Cortex of kidney (tissue), 1 donor: ENCODE measurements at places on chromosomes 16 and 17.

DNA sequence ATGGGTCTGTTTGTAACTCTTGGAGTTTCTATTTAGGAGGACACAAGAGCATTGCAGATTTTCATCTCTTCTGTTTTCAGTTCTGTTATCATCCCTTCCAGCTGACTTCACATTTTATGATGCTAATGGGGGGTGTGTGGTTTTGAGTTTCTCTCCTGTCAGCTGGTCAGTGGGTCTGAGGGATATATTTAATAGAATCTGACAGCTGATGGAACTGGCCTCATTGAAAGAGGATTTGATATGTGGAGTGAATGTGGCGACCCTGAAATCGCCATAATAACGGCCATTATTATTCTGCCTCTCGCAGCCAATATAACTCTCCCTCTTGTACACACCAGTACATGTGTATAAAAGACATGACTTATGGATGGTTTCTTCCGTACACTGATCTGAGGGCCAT lies 128.1 kb downstream of the SALL1 start:
- no peak for DNase-seq

- no peak for DNase-seq
These were observed 585.1 kb upstream of the CDH5 start for GRCh38 chr16:65781363-65781762.

DNA sequence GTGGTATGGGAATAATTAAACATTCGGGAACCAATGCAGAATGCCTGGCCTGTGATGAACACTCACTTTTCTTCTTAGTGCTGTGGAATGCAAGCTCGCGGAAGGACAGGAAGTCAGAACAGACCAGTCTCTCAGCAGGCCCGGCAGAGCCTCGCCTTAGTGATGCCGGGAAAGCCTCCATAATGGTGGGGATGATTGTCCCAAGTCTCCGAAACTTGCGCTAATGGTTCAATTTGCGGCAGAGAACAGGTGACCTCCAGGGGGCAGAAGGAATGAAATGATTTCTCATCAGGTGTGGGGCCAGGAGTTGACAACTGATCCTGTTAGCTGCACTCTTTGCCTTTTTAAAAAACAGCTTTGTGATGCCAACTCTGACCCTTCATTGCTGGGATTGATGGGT lies 170.6 kb downstream of the GSG1L start:
- DNase-seq: no peak

- no peak for DNase-seq
These were observed 1.7 kb upstream of the ANKRD13B start for GRCh38 chr17:29591146-29591736.

DNA sequence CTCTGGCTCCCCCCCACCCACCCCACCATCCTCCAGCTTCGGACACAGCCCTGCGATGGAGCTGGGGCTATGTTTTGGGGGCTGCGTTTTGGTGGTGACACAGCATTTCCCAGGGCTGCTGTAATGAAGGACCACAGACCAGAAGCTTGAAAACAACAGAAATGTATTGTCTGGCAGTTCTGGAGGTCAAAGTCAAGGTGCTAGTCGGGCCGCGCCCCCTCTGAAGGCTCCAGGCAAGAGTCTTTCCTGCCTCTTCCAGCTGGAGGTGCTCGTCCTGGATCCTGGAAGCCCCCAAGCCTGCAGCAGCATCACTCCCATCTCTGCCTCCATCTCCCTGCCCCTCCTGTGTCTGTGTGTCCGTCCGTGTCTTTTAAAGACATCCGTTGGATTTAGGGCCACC lies 50.8 kb downstream of the TBC1D16 start:
- DNase-seq: no peak

DNA sequence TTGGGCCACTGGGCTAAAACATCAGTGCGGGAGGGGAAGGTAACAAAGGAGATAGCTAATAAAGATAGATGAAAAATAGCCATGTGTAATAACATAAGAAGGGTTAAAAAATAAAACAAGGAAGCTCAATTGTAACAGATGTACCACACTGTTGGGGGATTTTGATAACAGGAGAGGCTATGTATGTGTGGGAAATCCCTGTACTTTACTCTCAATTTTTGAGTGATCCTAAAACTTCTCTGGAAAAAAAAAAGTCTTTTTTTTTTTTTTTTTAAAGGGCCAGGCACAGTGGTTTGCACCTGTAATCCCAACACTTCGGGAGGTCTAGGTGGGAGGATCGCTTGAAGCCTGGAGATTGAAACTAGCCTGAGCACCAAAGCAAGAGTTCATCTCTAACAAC lies 1.9 kb upstream of the MMD start:
- no peak for DNase-seq

DNA sequence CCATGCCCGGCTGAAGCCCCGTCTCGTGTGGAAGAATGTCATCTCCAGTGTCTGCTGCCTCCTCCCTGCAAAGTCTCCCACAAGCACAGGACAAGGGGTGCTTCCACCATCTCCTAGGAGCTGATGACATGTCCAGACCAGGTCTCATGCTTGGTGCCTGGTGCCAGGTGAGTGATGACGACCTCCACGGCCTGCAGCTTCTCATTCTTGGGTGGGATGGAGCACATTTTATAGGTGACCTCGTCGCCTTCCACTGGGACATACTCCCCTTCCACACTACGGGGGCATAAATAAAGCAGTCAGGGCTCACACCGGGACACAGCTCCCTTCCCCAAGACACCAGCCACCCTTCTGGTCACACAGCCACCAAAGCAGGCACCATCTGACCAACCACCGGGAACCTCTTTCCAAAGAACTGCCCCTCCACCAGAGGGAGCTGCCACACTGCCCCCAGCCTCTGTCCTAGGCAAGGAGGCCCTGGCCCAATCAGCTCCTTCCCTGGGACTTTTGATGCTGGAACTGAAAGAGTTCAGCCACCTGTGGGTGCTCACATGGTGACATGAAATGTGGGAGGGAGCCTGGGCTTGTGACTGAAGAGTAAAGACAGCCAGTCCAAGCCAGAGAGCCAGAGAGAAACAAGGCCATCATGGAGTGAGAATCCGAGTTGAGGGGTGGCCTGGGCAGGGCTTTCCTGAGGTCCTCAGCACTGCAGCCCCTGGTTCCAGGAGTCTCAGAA lies 13.6 kb downstream of the CARHSP1 start:
- no peak for DNase-seq
